ENCODE measurements at places on chromosomes 7 and 10. TPM values are rescaled to one million over a fixed set of nuclear protein-coding genes. Genes with fewer than 3 reads are reported as not detected.
A peak's percentile ranks its signal among the peaks of the same experiment; 100 is the strongest.

PLEKHS1 gene
- under 0.01 TPM for total RNA-seq

POM121L12 gene
- total RNA-seq: not detected

SLC26A4 gene
- under 0.01 TPM for total RNA-seq

- DNase-seq: no peak
These were observed 59.9 kb upstream of the DNAJB6 start for GRCh38 chr7:157276731-157277562.

DNA sequence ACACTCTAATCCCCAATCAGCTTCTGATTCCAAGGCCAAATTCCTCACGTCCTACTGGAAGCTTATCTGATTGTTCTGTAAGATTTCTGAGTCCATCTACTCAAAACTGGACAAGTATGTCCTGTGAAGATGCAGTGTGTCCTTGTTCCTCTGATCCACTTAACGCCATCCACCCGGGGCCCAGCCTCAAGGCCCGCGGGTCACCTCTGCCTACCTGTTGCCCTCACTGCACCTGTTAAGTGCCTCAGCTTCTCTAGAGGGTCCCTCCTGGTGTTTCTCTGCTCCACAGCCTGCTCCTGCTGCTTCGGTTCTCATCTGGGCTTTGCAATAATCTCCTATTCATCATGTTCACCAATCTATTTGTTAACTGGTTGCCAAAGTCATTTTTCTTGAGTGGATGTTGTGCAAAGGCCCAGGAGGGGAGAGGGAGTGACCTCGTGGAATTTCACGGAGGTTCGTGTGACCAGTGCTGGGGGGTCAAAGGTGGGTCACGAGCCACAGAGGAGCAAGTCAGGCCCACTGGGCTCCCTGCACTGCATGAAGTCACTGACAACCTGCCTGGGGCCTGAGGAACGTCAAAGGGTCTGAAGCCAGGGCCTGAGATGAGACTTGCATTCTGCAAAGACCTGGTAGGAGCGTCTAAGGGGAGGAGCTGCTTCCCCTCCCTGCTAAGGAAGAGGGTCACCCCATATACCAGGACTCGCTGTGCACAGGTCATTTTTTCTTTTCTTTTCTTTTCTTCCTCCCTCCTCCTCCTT lies 338.1 kb downstream of the WDR37 start:
- no peak for DNase-seq

- no peak for DNase-seq
These were observed 326.3 kb downstream of the CCSER2 start for GRCh38 chr10:84654671-84655070.

DNA sequence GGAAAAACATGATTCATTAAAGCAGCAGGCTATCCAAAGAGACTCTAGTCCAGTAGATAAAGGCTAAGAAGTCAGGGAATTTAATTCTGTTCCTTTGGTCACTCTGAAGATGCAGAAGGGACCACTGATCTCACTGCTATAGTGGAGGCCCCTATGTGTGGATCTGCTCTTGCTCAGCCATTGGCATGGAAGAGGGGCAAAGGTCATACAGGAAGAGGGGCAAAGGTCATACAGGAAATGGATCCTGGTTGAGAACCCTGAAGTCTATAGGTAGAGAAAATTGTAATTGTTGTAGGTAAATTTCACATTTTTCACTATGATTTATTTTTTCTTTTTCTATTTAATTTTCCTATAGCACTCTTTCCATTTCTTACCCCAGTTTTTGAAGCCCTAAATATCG lies 21.6 kb downstream of the OR2AE1 start:
- no peak for DNase-seq

DNA sequence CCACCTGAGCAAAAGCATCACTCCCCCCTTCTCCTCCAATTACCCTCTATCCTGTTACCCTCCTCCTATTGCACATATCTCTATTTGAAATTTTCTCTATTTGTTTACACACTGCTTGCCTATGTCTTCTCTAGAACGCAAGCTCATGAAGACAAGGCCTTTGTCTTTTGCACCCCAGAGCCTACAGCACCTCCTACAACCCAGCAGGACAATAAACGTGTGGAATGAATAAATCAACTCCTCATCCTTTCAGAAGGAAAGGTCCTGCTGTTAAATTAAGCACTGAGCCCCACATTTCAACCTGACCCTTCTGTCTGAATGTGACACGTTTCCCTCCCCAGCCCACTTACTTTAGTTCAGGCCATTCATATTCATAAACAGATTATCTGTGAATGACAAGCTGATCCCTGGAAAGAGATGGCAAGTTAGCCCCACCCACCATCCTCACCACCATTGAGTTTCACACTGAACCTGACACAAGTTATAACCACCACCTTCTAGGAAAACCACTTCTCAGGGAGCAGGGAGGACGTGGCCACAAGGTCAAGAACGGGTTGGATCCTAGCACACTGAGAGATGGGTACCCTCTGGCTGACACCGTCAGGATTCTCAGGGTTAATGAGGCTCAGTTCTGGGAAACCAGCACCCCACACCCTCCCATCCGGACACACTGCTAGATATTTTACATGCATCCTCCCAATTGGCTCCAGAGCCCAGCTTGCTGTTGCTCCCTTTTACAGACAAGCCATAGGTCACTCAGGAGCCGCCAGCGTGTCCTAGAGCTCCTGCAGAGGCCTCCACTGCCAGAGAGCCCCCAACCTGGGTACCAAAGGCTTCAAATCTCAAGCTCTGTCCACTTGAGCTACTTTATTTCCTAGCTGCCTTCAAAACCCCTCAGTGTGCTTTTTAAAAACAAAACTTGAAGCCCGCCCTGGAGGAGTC lies 934 bp downstream of the PRTFDC1 start:
- DNase-seq: peak; percentile 57

GRCh38 chr10:18738835-18739234 lies 79.6 kb downstream of the ARL5B start:
- DNase-seq: peak; percentile 30

- DNase-seq: no peak
These were observed 421.3 kb upstream of the GALNT17 start for GRCh38 chr7:70710651-70711050.

DNA sequence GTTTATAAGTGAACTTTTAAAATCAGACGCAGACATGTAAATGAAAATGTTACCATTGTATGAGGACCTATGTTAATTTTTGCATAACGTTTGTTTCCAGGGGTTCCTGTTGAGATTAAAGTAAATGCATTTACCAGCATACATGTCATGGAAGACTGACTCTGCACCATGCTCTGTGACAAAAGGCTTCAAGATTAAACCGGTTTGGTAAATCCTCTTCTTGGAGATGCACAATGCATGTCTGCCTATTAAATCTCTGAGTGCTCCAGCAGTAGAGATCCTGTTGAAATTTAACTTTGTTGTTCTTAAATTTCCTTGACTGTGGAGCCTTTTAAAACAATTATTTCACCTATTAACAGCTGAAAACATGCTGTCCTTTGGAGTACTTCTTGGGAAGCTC lies 36.5 kb upstream of the JAZF1 start:
- DNase-seq: no peak
